AG09309 (cell line): ENCODE measurements at places on chromosomes 5 and 9.

DNA sequence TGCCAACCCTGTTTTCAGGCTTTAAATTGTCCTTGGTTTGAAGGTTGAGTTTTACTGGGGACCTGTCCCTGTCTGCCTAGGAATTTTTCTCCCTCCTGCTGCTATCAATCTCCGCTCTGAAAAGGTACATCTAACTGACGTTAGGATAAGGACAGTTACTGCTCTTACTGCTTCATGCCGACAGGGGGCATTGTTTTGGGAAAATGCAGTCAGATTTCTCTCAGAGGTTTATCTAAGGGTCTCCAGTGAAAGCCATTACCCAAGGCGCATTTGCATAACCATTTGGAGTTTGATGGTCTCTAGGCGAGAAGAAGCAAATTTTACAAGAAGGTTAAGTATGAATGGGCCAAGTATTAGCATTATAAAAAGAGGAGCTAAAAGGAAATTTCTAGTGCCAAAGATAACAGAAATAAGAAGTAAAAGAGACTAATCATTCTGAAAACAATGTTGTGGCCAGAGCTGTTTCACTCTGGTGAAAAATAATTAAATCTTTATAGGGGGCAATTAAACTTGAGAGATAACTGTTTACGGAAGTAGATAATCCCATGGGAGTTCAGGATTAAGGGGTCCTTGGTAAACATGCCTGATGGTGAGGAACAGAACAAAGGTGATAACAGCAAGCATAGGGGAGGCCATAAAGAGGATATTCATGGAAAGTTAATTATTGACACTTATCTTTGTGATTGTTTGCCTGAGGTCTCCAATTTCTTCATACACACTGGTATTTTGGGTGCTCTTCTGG lies 605.0 kb downstream of the MTRR start:
- no peak for DNase-seq

- no peak for DNase-seq
These were observed 69.4 kb downstream of the TLE1 start for GRCh38 chr9:81620002-81620390.

- no peak for DNase-seq
These were observed 9.1 kb downstream of the AK1 start for GRCh38 chr9:127868278-127868902.

DNA sequence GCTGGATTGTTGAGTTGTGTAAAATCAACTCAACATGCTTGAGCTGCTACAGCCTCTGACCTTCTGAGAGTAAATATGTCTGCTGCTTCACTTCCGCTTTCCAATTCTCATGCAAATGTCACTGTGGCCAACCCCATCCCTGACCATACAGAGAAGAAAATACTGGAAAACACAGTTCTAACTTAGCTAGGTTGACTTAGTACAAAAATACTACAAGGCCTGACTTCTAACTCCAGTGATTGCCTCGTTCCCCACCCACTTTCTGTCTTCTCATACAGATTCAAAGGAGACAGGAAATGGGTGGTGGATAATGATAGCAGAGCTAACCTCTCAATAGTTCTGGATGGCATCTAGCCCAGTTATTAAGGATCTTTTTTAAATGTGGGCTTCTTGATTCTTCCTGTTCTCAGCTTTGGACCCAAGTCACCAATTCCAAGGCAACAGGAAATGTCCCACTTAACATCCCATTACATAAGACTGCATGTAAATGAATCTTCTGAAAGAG lies 226.6 kb upstream of the SLC24A2 start:
- DNase-seq: no peak

- no peak for DNase-seq
These were observed 98.6 kb upstream of the MSX2 start for GRCh38 chr5:174625591-174626350.

GRCh38 chr5:128403333-128403732 lies 134.7 kb downstream of the FBN2 start:
- no peak for DNase-seq

DNA sequence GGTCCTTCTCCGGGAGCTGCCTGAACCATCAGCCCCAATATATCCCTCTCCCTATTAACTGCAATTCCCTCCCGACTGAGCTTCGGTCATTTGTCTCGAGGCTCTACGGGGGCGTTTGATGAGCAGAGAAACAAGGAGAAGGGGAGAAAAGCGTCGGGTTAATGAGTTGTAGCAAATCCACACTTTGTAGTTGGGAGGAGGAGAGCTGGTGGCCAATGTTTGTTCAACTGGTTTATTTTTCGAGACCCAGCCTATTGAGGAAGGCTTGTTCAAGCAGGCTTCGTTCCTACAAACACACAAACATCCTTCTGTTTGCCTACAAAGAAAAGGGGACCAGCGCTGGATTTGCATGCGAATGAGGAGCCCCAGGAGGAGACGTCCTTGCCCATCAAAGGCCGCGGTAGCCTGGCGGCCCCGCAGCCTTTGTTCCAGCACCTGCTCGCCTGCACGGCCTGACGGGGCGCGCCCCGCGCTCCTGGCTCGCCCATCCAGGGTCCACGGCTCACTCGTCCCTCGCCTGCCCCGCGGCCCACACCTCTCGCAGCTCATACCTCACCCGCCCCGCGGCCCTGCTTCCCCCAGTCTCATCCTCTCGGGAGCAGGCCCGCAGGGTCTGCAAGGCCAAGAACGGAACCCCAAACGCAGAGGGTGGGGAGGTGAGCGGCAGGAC lies 4.6 kb downstream of the FOXD1 start:
- DNase-seq: no peak

- no peak for DNase-seq
These were observed 1.2 kb upstream of the SLC1A3 start for GRCh38 chr5:36605241-36605640.

DNA sequence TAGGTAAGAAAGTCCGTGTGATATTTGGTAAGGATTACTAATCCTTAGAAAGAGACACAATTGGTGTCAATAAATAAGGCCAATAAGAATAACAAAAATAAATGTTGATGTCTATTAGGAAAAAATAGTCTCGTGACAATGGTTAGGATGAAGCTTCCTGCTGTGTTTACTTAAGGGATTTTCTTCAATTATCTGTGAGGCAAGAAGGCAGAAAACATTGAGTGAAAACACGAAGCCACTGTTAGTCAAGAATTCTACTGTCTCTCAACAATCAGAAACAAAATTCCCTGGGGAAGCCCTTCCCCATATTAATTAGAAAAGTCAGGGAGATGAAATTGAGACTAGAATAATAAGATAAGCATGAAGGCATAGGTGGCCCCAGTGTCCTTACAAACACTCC lies 149.0 kb downstream of the SYK start:
- DNase-seq: no peak

DNA sequence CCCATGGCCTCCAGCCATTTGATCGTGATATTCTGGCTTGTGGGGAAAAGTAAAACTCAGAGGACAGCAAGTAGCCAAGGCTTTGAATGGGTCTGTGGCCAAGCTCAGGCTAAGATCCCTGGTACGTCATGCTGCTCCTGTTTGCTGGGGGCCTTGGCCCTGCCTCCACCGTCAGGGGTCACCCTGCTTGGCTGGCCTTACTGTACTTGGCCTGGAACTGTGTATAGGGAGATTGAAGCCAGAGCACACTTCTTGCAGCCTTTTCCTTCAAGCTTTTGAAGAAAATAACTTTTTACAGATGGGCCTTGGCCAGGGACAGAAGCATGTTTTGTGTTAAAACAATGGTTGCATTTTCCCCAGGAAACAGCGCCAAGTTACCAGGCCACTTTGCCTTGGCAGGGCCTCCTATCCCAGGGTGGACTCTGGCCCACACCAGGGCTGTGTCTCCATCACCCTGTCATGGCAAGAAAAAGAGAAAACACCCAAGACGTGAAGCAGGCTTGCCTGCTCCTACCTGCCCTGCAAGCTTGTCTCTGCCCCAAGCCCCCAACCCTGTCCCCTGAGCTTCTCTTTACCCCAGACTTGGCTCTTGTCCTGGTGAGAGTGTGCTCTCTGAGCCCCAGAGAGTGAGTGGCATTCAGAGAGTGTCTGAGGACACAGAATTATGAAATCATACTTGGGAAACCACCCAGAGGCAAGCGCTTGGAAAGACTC lies 286.9 kb downstream of the GADD45G start:
- no peak for DNase-seq
